ENCODE measurements at places on chromosomes 2 and 18.

- DNase-seq: no peak
These were observed 208.5 kb downstream of the CAMKMT start for GRCh38 chr2:44570271-44570670.

GRCh38 chr2:40814616-40815015 is 362.7 kb upstream of the SLC8A1 start:
- no peak for DNase-seq

DNA sequence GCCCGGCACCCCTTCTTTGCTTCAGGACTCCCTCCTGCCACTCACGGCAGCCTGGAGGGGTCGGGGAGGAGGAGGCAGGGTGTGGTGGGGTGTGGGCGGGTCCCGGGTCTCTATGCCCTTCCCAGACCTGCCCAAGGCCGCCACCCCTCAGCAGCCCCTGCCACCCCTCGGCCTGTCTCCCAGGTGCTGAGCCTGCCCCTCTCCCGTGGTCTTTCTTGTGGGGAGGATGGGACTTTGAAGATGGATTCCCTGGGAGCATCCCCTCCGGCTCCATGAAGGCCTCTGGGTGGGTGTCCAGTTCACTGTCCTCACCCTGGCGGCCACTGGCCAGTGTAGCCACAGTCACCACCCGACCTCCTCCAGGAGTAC is 23.2 kb downstream of the KCNIP3 start:
- DNase-seq: no peak

DNA sequence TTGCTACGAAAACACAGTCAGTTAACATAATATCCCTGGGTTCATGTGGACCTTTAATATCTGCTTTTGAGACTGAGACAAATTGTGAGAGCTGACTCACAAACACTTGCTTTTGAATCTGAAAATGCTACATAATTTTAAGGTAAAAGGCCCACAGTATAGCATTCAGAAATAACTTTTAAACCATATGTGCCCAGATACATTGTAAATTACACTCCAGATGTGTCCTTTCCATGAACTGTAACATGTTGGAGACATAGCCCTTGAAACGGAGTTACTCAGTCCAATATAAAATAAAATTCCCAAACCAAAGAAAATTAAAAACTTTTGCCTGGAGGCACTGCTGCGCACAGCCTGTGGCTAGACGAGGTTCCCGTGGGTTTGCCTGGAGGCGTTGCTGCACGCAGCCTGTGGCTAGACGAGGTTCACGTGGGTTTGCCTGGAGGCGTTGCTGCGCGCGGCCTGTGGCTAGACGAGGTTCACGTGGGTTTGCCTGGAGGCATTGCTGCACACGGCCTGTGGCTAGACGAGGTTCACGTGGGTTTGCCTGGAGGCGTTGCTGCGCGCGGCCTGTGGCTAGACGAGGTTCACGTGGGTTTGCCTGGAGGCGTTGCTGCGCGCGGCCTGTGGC is 131.9 kb upstream of the ALKAL2 start:
- no peak for DNase-seq
